Activated CD8-positive, alpha-beta memory T cell treated with anti-CD3 and anti-CD28 coated beads, Interleukin-2, amount 10 ng/mL, durations not matched to agents 7 days and 5 days (primary cell): ENCODE measurements at places on chromosomes 16 and 17.
A peak's percentile ranks its signal among the peaks of the same experiment; 100 is the strongest.

GRCh38 chr17:7897090-7897489 lies 8.5 kb downstream of the CHD3 start:
- DNase-seq, result no peak
- H3K4me3 ChIP-seq, result no peak overlapping the region
- peaks cover 65% of the 10 kb centered on the region for H3K36me3 ChIP-seq
- H3K27ac ChIP-seq, result no peak overlapping the region
- peaks cover 2% of the 10 kb centered on the region for H3K4me1 ChIP-seq

- no peak overlapping the region for H3K4me3 ChIP-seq
- DNase-seq, result no peak
- no peaks in the 10 kb centered on the region for H3K27me3 ChIP-seq
- H3K36me3 ChIP-seq, result peaks cover 19% of the 10 kb centered on the region
These were observed 6.4 kb upstream of the RASL10B start for GRCh38 chr17:35725058-35725457.

GRCh38 chr16:76386784-76387183 lies 109.6 kb downstream of the CNTNAP4 start:
- H3K4me3 ChIP-seq, result no peak overlapping the region
- DNase-seq, result no peak
- no peaks in the 10 kb centered on the region for H3K4me1 ChIP-seq
- H3K27ac ChIP-seq, result no peak overlapping the region

GRCh38 chr16:72856797-72857196 lies 191.1 kb downstream of the ZFHX3 start:
- peaks cover 3% of the 10 kb centered on the region for H3K4me1 ChIP-seq
- H3K27ac ChIP-seq, result no peak overlapping the region
- no peaks in the 10 kb centered on the region for H3K36me3 ChIP-seq
- H3K4me3 ChIP-seq, result no peak overlapping the region
- DNase-seq, result no peak

GRCh38 chr17:82227629-82228277 lies 1.1 kb upstream of the SLC16A3 start:
- H3K4me1 ChIP-seq, result peaks cover 10% of the 10 kb centered on the region
- no peaks in the 10 kb centered on the region for H3K27me3 ChIP-seq
- H3K36me3 ChIP-seq, result peaks cover 3% of the 10 kb centered on the region
- DNase-seq, result no peak
- peak overlapping the region; percentile 74 for H3K4me3 ChIP-seq

GRCh38 chr16:75841517-75841916 lies 115.2 kb upstream of the CPHXL start:
- H3K4me3 ChIP-seq, result no peak overlapping the region
- no peak overlapping the region for H3K27ac ChIP-seq
- H3K27me3 ChIP-seq, result no peaks in the 10 kb centered on the region

- no peak for DNase-seq
- H3K4me1 ChIP-seq, result peaks cover 4% of the 10 kb centered on the region
- H3K4me3 ChIP-seq, result no peak overlapping the region
- no peak overlapping the region for H3K27ac ChIP-seq
These were observed 11.0 kb downstream of the FBRS start for GRCh38 chr16:30669026-30669902.

DNA sequence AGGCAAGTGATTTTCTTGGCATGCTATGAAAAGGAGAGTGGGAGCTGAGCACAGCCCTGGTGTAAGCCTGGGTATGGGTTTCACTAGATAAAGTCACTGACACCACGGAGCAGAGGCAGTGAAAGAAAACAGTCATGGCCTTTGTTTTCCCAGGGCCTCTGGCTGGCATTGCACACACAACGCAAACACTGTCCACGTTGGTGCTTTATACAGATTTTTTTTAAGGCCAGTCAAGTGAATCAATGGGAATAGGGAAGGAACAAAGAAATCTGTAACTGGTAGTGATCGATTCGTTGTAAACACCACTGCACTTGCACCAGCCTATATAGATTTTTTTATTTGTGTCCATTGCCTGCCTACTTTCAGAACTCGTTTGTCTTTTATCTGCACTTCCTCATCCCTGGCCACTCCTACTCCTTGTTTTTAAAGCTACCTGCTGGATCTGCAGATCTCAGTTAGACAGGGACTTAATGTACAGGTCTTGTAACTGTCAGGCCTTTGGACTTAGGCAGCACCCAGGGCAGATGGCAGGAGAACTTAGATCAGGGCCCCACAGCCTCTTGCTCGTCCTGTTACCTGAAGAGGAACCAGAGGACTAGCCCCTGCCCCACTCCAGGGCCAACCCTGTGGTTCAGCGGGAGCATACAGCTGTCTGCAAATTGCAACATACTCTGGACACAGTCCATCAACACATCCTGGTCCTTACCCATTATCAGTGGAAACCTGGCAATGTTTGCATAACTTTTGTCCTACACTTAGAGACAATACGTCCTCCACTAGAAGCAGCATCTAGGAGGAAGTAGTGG lies 10.6 kb upstream of the TMIGD1 start:
- H3K36me3 ChIP-seq, result no peaks in the 10 kb centered on the region
- peaks cover 19% of the 10 kb centered on the region for H3K4me1 ChIP-seq
- H3K4me3 ChIP-seq, result no peak overlapping the region

- H3K27me3 ChIP-seq, result no peaks in the 10 kb centered on the region
- no peak overlapping the region for H3K27ac ChIP-seq
- no peak for DNase-seq
- H3K4me1 ChIP-seq, result peaks cover 26% of the 10 kb centered on the region
These were observed 32.5 kb downstream of the AKAP10 start for GRCh38 chr17:19945009-19945626.

GRCh38 chr16:81424771-81425170 lies 19.8 kb upstream of the CMIP start:
- DNase-seq, result peak; percentile 57
- H3K36me3 ChIP-seq, result peaks cover 3% of the 10 kb centered on the region

- no peak overlapping the region for H3K4me3 ChIP-seq
- H3K36me3 ChIP-seq, result no peaks in the 10 kb centered on the region
- H3K27me3 ChIP-seq, result peaks cover 15% of the 10 kb centered on the region
- DNase-seq, result no peak
These were observed 33.3 kb upstream of the FOXF1 start for GRCh38 chr16:86476956-86477534.

DNA sequence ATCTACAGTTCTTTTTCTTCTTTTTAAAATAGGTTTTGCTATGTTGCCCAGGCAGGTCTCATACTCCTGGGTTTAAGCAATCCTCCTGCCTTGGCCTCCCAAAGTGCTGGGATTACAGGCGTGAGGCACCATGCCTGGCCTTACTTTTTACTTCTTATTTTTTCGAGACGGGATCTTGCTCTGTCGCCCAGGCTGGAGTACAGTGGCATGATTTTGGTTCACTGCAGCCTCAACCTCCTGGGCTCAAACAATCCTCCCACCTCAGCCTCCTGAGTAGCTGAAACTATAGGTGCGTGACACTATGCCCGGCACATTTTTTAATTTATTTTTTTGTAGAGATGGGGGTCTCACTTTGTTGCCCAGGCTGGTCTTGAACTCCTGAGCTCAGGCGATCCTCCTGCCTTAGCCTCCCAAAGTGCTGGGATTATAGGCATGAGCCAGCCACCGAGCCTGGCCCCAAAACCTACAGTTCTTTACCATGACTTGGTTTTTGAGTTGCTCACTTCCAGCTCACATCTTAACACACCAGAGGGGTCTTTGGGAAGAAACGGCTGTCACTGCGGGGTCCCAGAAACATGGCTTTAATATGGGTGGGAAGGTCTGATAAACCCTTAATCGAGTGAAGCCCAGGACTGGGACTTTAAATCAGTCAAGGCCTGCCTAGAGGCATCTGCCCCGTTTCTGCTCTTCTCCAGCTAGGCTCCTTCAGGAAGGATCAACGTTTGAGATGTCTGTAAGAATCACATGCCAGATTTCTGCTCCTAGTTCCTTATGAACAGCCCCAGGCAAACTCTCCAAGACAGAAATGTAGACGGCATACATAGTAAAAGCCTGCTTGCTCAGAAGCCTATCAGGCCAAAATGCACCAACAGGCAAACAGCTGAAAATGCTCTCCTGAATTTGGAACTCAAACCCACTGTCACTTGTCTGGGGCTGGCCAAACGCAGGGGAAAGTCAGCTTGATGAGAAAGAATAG lies 91.7 kb upstream of the TOB1 start:
- no peaks in the 10 kb centered on the region for H3K27me3 ChIP-seq
- no peaks in the 10 kb centered on the region for H3K36me3 ChIP-seq
- no peak overlapping the region for H3K4me3 ChIP-seq

- no peaks in the 10 kb centered on the region for H3K4me1 ChIP-seq
- H3K4me3 ChIP-seq, result no peak overlapping the region
- H3K27ac ChIP-seq, result no peak overlapping the region
- no peaks in the 10 kb centered on the region for H3K36me3 ChIP-seq
- DNase-seq, result no peak
- peaks cover 29% of the 10 kb centered on the region for H3K27me3 ChIP-seq
These were observed 36.1 kb upstream of the ZCCHC14 start for GRCh38 chr16:87528690-87529579.

GRCh38 chr17:79129523-79129922 lies 54.9 kb downstream of the ENGASE start:
- DNase-seq, result no peak
- H3K27me3 ChIP-seq, result no peaks in the 10 kb centered on the region
- no peaks in the 10 kb centered on the region for H3K36me3 ChIP-seq
- no peak overlapping the region for H3K27ac ChIP-seq

DNA sequence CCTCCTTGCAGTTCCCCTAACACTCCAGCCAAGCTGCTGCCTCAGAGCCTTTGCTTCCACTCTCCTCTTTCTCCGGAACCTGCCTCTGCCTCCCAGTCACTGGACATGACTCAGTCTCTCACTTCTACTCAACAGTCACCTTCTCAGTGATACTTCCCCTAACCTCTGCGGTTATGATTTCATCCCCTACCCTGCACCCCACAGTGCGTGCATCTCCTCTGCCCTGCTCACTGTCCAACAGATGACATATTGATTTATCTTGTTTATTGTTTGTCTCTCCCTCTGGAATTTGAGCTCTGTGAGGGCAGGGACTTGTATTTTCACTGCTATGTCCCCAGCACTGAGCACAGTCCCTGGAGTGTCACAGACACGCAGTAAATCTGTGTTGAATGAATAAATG lies 100.7 kb downstream of the CYLD start:
- DNase-seq, result peak; percentile 40
- H3K27me3 ChIP-seq, result peaks cover 45% of the 10 kb centered on the region
- no peak overlapping the region for H3K4me3 ChIP-seq
- H3K27ac ChIP-seq, result no peak overlapping the region
- H3K36me3 ChIP-seq, result no peaks in the 10 kb centered on the region

DNA sequence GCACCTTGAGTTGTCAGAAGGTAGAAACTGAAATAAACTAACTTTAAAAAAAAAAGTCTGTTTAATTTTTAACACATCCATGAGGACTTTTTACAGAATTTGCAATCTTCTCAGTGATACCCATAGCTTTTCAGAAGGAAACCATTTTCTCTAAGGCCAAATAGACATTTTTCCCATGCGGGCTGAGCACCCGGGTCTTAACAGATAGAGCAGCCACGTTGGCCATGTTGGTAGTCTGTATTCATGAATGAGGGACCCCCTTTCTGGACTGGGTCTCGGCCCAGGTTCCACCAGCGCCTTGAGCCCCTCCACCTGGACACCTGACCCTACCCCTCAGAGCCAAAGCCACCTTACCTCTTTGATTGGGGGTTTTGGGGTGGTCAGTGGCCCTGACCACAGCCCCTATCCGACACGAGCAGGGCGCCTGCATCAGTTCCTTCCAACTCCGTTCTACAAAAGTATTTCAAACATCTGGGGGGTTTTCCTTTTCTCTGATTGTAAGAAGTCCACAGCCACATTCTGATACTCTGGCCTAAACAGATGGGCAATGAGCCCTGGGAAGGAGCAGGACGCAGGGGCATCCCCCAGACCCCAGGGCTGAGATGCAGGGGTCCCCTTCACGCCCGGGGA lies 18.0 kb downstream of the CIBAR2 start:
- H3K4me3 ChIP-seq, result no peak overlapping the region
- no peak for DNase-seq
- H3K27me3 ChIP-seq, result no peaks in the 10 kb centered on the region
- peaks cover 5% of the 10 kb centered on the region for H3K4me1 ChIP-seq
- no peaks in the 10 kb centered on the region for H3K36me3 ChIP-seq
- no peak overlapping the region for H3K27ac ChIP-seq

DNA sequence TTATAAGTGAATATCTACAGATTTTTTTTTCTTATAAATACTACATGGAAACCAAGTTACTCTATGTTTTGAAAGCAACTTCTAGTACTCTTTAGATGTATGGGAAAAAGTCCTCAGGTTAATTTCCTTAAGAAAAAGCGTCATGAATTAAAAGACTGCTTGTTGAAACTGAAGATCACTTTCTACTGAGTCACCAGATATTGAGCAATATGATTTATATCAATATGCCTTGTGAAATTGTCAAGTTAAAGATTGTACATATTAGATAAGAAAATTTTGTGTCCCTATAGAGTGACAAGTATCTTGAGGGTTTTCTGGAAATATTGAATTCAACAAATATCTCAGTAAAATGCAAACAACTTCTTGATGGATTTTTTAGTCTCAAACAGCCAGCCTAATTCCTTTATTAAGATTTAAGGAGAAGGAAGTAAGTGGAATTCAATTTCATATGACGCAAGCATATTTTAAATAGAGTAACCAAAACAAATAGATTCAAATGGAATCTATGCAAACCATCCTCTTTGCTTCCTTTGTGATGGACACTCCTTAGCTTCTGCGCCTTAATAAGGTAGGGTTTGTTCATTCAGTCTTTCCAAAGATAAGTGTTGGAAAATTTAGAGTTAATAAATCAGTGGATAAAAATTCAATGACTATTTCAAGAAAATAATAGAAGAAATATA lies 16.6 kb downstream of the KRT12 start:
- H3K4me3 ChIP-seq, result no peak overlapping the region
- H3K27ac ChIP-seq, result no peak overlapping the region
- no peak for DNase-seq

DNA sequence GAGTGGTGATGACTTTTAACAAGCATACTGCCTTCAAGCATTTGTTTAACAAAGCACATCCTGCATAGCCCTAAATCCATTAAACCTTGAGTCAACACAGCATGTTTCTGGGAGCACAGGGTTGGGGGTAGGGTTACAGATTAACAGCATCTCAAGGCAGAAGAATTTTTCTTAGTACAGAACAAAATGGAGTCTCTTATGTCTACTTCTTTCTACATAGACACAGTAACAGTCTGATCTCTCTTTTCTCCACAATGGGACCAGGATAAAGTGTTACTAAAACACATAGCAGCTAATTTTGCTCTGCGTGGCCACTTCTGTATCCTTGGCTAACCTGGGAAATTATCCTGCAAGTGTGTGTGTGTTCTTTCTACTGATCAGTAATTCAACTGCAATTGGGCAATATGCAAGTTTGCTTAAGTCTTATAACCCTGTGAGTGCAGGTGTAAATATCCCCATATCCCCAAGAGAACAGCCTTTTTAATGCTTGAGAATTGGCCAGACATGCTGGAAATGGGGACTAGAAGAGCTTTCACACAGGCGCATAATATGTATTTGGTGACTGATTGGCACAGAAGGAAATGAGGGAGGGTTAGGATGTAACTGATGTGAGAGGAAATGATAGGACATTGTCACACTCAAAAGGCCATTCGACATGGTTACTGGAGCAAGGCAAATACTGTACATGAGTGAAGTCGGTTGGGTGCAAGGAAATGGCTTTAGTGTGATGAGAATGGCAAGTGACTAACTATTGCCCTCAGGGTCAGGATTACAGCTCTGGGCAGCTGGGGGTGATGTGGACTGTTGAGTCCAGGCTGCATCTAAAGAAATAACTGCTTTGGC lies 10.8 kb upstream of the ANKS4B start:
- peaks cover 60% of the 10 kb centered on the region for H3K27me3 ChIP-seq
- no peak overlapping the region for H3K4me3 ChIP-seq
- DNase-seq, result no peak
- H3K36me3 ChIP-seq, result no peaks in the 10 kb centered on the region
- peaks cover 6% of the 10 kb centered on the region for H3K4me1 ChIP-seq
